ENCODE measurements at places on chromosomes 5 and 9.

DNA sequence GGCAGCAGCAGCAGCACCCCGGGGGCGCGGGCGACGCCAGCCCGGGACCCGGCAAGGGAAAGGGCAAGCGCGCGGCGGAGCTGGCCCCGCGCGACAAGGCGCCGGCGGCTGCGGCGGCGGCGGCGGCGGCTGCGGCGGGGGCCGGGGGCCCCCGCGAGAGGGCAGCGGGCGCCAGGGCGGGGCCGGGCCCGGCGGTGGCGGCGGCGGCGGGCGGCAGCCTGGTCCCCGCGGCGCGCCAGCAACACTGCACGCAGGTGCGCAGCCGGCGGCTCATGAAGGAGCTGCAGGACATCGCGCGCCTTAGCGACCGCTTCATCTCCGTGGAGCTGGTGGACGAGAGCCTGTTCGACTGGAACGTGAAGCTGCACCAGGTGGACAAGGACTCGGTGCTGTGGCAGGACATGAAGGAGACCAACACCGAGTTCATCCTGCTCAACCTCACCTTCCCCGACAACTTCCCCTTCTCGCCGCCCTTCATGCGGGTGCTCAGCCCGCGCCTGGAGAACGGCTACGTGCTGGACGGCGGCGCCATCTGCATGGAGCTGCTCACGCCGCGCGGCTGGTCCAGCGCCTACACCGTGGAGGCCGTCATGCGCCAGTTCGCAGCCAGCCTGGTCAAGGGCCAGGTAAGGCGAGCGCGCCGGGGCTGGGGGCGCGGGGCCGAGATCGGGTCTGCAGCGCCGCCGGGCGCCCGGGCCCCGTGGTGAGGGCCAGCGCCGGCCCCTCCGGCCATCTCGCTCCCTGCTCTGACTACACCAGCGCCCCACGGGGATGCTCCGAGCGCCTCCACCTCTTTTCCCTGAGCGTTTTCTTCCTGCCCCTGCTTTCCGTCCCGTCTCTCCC lies at the start of gene UBE2QL1:
Gene UBE2QL1, plus strand, starts transcription at position 238 of the 843 bp plus-strand sequence. Its CDS starts 35 bp downstream, at position 273.
- DNase-seq = no peak

DNA sequence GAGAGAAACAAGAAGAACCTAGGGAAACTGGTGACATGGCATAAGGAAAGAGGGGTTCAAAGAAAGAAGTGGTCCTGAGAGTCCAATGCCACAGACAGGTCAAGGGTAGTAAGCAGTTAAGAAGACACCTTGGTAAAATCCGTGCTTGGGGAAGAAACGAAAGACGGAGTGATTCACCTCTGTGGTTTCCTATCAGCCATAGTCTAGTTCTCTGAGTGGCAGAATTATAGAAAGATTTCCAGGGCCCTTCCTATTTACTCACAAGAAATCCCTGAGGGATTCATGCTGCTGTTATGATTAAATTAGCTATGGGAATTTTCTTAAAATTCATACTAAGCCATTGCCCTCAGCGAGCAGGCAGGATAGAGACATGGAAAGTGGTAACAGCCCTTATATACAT lies 31.7 kb downstream of the IL33 start:
- DNase-seq = no peak

DNA sequence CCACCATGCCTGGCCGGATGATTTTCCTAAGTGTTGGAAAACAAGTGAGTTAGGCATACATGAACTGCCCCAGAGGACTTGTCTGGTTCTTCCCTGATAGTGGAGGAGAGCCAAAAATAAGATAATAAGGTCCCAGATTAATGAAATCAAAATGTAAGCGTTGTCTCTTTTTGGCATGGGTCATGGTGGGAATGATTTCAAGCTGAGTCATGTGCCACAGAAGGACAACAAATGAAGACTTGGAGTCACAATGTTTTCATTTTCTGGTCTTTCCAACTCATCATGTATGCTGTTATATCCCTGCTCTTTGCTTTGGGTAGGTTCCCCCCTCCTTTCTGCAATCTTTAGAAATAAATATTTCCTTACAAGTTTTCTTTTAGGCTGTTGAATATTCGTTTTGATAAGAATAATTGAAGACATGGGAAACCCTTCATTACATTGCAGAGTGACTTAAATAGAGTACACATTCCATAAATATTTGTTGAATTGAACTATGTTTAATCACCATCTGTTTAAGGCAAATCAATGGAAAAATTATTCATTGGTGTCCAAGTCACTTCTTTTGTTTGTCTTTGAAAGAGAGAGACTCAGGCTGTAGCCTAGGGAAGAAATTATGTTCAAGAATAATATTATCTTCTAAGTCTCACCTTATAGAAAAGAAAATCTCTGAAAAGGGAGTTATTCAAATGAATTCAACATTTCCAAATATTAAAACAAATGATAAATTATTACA lies 196.3 kb downstream of the CSNK1G3 start:
- DNase-seq = peak; percentile 92

- DNase-seq = no peak
Observed at GRCh38 chr9:101463397-101463796, 27.8 kb upstream of the ALDOB start.

DNA sequence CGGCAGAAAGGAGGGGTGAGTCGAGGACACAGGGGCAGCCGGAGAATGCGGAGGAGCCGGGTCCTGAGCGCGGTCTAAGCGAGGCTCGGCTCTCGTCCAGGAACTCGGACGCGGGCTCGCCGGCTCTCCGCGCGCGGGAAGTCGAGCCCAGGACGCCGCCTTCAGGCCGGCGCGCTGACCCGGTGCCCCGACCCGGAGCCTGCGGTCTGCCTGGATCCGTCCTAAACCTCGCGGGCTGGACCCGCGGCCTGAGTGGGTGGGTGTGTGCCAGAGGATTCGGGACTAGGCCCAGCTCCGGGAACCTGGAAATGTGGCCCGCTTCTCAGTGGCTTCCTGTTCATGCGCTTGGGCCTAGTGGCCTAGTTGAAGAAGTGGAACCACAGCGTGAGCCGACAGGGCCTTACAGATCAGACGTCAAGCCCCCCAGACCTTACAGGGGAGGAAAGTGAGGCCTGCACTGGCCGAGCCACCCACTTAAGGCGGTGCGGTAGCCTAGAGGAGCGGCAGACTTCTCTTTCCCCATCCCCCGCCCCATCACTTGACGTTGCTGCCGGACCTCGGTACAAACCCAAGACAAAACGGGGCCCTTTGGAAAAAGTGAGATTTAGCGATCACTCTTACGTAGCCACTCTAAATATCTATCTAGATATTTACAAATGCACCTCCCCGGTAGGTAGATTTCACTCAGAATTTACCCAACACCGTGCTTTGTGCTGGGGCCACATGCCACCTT lies 1.2 kb downstream of the CDKN2B-AS1 start:
- no peak for DNase-seq

DNA sequence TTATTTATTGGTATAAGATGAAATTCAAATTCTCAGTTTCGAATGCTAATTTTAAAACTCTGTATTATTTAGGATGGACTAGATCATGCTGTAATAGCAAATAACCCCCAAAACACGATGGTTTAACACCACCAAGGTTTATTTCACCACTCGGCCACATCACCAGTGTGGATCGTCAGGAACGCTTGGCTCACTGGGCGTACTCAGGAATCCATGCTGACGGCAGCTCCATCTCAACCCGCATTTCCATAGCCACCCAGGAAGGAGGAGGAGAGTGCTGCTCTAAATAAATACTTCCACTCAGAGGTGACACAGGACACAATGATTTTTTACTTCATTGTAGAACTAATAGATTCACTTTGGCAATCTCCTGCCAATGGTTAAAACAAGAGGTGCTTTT lies 347.4 kb downstream of the SH3GL2 start:
- no peak for DNase-seq

- no peak for DNase-seq
Observed at GRCh38 chr5:157983906-157984551, 125.1 kb upstream of the CLINT1 start.

- no peak for DNase-seq
Observed at GRCh38 chr5:90095292-90096060, 314.1 kb downstream of the CETN3 start.

DNA sequence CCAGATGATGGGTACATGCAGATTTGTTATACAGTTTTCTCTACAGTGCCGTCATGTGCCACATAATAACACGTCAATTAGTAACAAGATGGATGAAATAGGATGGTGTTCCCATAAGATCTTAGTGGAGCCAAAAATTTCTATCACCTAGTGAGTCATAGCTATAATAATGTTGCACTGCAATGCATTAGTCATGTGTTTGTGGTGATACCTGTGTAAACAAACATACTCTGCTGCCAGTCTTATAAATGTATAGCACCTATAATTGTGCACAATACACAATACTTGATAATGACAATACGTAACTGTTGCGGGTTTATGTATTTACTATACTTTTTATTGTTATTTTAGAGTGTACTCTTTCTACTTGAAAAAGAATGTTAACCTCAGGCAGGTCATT lies 865.4 kb downstream of the MAT2B start:
- DNase-seq = no peak

DNA sequence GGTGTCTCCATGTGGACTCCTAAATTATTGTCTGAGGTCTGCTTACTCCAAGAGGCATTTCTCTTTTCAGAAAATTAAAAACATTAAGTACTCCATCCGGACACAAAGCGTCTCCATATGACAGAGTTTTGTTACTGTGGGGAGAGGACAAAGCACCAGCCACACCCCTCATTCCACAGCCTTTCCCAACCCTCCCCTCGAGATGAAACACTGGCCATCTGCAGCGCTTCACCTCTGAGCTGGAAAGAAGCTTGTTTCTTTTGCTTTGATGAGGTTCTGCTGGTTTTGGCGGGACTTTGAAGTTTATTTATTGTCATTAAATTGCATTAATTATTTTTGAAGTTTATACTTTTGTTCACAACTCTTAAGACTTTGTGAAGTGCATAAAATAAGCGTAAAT lies 27.6 kb upstream of the NKD2 start:
- DNase-seq = no peak
